Islet precursor cell (in vitro differentiated cells): ENCODE measurements at places on chromosomes 7 and 10.
A peak's percentile ranks its signal among the peaks of the same experiment; 100 is the strongest.

- DNase-seq = peak; percentile 83
These were observed 5.2 kb downstream of the TACR2 start for GRCh38 chr10:69411476-69411875.

DNA sequence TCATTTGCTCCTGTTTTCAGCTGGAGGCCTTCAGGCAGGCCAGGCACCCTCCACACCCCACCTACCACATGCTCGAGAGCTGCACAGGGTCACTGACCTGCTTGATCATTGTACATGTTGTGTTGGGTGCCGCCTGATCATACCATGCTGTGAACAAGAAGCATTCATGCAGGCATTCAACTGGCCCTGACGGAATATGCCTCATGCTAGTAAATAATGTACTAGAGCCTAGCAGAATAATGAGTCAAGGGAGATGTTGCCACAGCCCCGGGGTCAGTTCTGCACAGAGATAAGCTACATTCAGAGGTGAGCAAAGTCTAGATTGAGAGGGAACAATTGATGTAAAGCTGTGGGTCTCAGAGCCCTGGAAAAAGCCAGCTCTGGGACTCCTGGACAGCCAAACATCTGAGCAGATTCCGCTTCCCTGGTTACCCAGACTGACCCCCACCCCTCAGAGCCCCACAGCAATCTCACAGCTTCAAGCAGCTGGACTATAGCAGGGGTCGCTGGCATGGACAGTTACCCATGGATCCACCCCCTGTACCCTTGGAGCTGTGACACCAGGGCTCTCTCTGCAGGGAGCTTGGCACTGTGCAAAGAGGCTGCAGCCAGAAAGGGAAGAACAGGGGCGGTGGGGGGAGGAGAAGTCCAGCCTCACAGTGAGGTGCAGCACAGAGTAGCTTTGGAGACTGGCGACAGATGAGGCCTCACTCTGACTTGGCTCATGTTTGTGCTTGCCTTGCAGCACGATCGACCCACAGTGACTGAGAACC lies 86.6 kb downstream of the FRMPD2 start:
- no peak for DNase-seq

- no peak for DNase-seq
These were observed 32.8 kb upstream of the FAM20C start for GRCh38 chr7:159370-160270.

GRCh38 chr7:47031786-47032535 lies 550.0 kb downstream of the TNS3 start:
- no peak for DNase-seq

DNA sequence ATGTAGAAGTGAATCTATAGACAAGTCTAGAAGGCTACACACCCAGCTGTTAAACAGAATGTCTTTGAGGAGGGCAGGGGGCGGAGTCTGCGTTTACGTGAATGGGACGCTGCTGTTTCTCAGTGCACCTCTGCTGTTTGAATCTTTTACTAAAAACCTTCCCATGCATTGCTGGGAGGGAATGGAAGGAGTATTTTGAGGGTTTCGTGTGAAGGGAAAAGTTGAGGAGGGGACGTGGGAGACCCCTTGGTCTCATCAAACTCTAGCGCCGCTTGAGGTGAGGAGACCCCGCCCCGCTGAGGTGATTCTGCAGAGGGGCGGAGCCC lies 492 bp upstream of the VCL start:
- no peak for DNase-seq

- no peak for DNase-seq
These were observed 3.9 kb downstream of the COG5 start for GRCh38 chr7:107559864-107560263.

GRCh38 chr7:120274482-120274881 lies 1.5 kb downstream of the KCND2 start:
- DNase-seq = no peak

GRCh38 chr7:65301007-65301406 lies 72.6 kb upstream of the ZNF92 start:
- DNase-seq = no peak

- peak; percentile 56 for DNase-seq
These were observed 14.5 kb upstream of the FAM204A start for GRCh38 chr10:118356628-118357027.

GRCh38 chr7:116166156-116166555 lies 44.2 kb upstream of the TES start:
- DNase-seq = no peak

GRCh38 chr10:94205396-94205831 lies 157.3 kb downstream of the NOC3L start:
- DNase-seq = no peak

GRCh38 chr10:34555653-34556052 lies 259.4 kb downstream of the PARD3 start:
- DNase-seq = no peak

DNA sequence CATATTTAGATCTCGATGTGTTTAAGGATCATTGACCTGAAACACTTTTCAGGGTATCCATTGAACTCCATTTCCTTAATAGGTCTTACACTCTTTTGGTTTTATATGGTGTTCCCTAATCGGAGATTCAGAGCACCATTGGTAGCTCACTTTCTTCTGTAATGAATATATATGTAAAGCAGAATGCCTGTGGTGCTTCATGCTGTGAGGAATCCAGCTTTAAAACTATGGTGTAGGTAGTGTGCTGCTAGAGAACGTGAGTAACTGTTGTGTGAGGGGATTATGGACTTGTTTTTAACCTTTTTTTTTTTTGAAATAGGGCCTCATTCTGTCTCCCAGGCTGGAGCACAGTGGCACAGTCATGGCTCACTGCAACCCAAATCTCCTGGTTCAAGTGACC lies 376.9 kb upstream of the LRGUK start:
- DNase-seq = no peak

- DNase-seq = no peak
These were observed 4.1 kb downstream of the EMX2 start for GRCh38 chr10:117546581-117547015.

GRCh38 chr10:230758-231157 lies 95.5 kb downstream of the ZMYND11 start:
- no peak for DNase-seq

DNA sequence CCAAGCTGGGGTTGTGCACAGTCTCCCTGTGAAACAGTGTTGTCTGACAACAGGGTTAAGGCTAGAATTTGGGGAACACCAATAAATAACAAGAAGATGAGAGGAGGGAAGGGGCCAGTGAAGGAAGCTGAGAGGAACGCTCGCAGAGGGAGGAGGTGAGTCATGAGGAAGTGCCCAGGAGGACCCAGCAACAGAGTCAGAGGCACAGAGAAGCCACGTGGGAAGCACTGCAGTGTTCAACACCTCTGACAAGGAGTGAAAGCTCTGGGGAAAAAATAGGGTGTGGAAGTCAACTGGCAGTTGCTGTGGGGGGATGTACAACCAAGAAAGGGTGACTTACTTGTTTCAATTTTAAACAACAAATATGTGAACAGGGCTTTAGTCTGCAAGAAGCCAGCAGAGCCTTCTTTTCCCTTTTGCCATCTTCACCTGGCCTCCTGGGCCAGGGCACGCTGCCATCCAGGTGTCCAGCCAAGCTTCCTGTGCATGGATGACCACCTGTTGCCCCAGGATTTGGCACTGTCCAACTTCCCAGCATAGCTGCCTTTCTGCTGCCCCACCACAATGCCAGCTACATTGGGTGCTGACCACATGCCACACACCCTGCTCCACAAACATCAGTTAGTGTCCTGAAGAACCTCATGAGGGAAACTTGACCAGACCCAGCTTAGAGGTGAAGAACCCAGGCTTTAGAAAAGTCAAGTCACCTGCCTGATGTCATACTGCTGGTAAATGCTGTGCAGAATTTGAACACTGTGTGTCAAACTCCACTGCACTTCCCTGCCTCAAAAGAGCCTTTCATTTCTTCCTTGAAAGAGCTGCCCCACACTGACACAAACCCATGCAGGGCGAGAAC lies 69.6 kb downstream of the ATXN7L1 start:
- peak; percentile 69 for DNase-seq

GRCh38 chr10:16192337-16192736 lies 244.5 kb upstream of the PTER start:
- DNase-seq = no peak

GRCh38 chr10:68831961-68832455 lies 4.7 kb downstream of the STOX1 start:
- no peak for DNase-seq

- DNase-seq = peak; percentile 56
These were observed 23.1 kb downstream of the MDFIC start for GRCh38 chr7:114944745-114945625.

DNA sequence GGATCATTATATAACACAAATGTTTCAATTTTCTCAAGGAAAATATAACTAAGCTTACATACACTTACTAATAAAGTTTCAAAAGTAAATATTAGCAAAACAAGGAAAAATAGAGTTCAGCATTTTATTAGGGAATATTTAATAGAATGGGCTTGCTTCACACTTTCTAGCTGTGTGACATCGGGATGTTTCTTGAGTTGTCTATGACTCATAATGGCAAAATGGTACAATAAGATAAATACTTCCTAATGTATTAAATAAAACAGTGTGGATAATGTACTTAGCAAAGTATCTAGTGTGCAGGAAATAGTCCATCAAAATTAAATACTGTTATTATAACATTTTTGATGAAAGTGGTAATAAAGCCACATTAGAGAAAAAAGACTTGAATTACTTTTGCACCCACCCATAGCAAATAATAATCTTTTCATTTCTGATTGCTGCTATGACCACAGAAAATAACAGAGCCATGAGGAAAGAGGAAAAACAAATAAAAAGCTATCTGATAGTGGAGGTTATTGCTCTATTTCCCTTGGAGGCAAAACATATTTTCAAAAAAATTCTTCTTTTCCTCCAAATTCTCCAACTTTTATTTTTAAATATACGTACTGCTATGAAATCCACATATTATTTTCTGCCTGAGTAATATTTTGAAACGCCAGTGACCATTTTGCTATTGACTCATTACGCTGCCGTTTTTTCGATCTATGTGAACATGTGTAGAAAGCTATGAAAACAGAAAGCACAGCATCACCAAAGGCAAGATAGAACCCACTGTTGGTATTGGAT lies 272.9 kb upstream of the KLF6 start:
- no peak for DNase-seq

DNA sequence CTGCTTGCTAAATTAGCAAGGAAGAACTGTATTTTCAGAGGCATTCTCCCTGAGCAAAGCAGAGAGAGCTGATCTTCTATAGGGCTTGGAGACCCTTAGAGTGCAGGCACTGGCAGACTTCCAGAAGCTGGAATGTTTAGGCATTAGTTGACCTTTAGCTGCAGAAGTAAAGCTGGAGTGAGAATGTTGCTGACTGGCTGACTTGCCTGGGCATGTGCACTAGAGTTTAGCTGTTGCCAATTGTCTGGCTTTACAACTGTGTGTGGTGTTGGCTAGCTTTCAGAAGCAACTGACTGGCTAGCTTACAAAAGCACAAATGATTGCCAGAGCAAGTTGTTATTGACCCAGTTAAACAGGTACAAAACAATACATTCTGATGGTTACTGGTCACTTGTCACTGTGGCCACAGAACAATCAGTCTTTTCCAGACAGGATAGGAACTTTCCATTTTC lies 25.1 kb downstream of the FAM13C start:
- peak; percentile 70 for DNase-seq

GRCh38 chr10:71799608-71800453 lies 26.5 kb upstream of the VSIR start:
- no peak for DNase-seq

GRCh38 chr10:5830629-5831445 lies 17.6 kb upstream of the GDI2 start:
- DNase-seq = no peak

DNA sequence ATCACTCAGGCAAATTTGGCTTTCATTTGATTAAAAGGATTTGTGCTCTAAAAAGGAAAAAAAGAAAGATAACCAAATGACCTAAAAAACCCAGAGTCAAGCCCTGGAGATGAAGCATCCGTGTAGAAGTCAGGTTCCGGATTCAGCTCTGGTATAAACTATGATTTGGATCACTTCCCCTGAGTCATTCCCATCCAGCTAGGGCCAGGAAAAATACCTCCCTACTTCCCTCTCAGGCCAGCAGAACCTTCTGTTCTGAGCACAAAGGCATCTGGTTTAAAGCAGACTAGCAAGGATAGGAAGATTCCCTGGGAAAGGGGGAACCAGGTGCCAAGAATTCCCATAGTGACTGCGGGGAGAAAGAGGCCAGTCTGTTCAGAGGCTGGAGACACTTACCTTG lies 25.7 kb upstream of the NDST2 start:
- no peak for DNase-seq

DNA sequence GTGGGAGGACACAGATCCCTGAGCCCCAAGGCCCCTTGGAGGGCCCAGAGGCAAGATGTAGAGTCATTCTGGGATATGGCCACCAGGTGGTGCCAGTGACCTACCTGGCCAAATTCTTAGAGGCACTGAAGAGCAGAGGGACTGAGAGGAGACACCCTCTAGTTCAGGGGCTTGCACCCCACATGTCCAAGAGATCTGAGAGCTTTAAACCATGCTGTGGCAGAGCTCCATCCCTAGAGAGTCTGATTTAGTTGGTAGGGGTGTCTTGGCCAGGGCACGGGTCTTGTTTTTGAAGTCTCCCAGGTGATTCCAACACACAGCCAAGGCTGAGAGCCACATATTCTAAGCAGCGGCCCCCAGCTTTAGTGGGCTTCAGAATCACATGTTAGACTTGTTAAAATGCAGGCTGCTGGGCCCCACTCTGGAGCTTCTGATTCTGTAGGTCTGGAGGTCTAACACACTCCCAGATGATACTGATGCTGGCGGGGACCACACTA lies 52.5 kb downstream of the PRF1 start:
- DNase-seq = peak; percentile 81

- no peak for DNase-seq
These were observed 176.3 kb upstream of the LRGUK start for GRCh38 chr7:133950855-133951254.

GRCh38 chr7:89311886-89312285 lies 516.3 kb upstream of the TEX47 start:
- DNase-seq = peak; percentile 78

- no peak for DNase-seq
These were observed 7.8 kb upstream of the ZNF33B start for GRCh38 chr10:42646214-42646613.

DNA sequence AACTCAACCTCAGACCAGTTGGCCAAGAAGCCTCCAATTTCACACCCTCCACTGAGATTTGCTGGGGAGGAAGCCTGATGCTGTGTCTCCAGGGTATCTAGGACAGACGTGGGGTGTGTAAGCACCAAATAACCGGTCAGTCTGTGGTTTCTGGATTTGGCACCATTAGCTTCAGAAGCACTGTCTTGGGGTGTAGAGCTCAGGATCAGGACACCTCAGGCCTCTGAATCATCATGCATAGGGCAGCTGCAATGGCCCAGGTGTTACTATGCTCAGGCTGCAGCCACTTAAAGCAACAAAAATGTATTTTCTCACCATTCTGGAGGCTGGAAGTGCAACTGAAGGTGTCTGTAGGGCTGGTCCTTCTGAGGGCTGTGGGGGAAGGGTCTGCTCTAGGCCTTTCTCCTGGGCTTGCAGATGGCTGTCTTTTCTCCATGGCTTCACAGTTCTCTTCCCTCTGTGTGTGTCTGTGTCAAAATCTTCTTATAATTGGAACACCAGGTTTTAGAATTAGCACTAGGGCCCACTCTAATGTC lies 73.4 kb upstream of the SEPHS1 start:
- DNase-seq = no peak
